ENCODE measurements at places on chromosomes 3 and 15.

DNA sequence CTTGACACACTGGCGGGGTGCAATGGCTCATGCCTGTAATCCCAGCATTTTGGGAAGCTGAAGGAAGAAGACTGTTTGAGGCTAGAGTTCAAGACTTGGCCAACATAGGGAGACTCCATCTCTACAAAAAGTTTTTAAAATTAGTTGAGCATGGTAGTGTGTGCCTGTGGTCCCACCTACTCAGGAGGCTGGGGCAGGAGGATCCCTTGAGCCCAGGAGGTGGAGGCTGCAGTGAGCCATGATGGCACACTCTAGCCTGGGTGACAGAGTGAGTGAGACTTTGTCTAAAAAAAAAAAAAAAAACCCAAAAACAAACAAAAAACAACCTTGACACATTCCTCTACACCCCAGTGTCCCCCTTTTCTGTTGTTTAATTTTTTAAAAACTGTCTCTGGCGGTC, 4.0 kb upstream of the ITPKA start:
- DNase-seq: no peak

- DNase-seq: no peak
Measured at GRCh38 chr3:100129941-100130340, 15.6 kb upstream of the FILIP1L start.

GRCh38 chr15:28981921-28982320, 96.1 kb downstream of the APBA2 start:
- DNase-seq: no peak

DNA sequence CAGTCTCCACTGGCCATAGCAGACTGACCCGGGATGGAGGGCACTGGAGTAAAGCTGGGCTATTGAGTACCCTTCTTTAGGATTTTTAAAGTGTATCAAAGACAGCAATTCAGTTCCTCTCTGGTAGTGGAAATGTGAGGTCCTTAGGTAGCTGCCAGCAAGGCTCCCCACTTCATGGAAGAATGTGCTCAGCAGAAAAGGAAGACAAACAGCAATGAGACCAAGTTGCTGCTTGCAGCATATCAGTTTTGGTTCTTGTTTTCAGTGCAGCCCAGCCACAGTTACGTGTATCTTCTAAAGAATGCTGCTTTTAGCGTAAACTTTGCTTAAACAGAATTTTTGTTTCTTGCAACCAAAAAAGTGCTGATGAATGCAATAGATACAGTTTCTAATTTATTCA, 374.0 kb upstream of the CBLB start:
- DNase-seq: no peak

Measured in activated CD4-positive, alpha-beta T cell treated with anti-CD3 and anti-CD28 coated beads, Interleukin-2, amount 10 ng/mL, durations not matched to agents 7 days and 5 days (primary cell).